Esophagus muscularis mucosa (tissue), 4 donors: ENCODE measurements at places on chromosomes 7 and 10. TPM values are rescaled to one million over a fixed set of nuclear protein-coding genes. Genes with fewer than 3 reads are reported as not detected.

- DNase-seq = peak; percentile 79
- H3K27ac ChIP-seq = no peak overlapping the region
- no peaks in the 10 kb centered on the region for H3K36me3 ChIP-seq
- H3K4me1 ChIP-seq = no peaks in the 10 kb centered on the region
- no peaks in the 10 kb centered on the region for H3K27me3 ChIP-seq
Observed at GRCh38 chr10:49252313-49253034, 46.5 kb upstream of the C10orf71 start.

DNA sequence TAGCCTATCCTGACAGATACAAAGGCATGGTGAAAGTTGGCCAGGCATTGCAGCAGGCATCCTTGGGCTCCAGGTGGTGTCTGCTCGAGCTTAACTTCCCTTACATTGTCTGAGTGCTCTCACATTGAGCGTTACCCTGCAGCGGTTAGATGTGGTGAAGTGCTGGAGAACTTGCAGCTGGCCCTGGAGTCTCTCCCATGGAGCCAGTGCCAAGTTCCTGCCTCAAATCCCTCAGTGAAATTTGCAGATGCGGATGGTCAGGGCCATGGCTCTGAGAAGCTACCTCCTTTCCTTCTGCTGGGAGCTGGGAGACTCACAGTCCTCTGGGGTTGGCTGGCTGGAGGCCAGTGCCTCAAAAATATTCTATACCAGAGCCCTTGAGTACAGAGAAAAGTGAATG is 3.3 kb upstream of the ZNF746 start:
- H3K4me3 ChIP-seq = no peak overlapping the region
- H3K36me3 ChIP-seq = no peaks in the 10 kb centered on the region
- peaks cover 15% of the 10 kb centered on the region for H3K4me1 ChIP-seq
- no peak overlapping the region for H3K27ac ChIP-seq
- H3K27me3 ChIP-seq = peaks cover 8% of the 10 kb centered on the region

GRCh38 chr10:131742500-131742951 is 158.3 kb upstream of the PPP2R2D start:
- DNase-seq = no peak
- no peak overlapping the region for H3K27ac ChIP-seq
- H3K4me1 ChIP-seq = no peaks in the 10 kb centered on the region
- H3K36me3 ChIP-seq = no peaks in the 10 kb centered on the region

DNA sequence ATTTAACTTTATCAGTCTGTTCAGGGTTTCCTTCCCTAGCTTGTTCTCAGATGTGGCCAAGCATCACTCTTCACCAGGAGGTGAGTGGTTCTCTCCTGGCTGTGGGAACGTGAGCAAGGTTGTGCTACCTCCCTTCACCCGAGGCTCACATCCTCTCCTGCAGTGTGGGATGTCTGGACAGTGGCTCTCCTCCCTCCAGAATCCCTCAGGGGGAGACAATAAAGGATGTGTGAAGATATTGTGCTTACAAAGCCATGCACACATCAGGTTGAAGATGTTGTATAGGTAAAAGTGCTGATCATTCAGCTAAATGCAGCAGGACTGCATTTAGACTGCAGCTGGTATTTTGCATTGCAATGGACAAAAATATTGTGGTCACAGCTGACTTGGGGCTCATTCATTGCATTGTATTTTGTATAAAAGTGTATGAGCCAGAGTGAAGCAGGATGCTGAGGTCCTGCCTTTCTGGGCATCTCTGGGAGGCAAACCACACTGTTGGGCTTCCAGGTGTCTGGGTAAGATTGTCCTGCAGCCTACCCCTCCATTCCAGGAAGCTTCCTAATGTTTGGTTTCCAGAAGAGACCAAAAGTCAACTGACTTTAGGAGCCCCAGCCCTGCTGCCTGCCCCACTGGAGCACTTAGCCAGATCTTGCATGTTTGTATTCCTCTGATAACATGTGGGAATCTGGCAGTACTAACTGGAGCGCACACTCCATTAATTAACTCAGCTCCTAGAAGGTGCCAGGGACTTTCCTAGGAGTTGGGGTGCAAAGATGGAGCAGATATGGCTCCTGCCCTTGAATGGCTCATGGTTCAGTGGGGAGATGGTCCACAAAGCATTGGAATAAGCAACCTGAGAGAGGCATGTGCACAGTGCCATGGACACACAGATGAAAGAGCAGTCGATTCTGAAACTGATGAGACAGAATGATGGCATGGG is 292.5 kb upstream of the ZNF32 start:
- H3K36me3 ChIP-seq = no peaks in the 10 kb centered on the region
- no peak overlapping the region for H3K27ac ChIP-seq
- peaks cover 23% of the 10 kb centered on the region for H3K4me1 ChIP-seq
- H3K27me3 ChIP-seq = no peaks in the 10 kb centered on the region
- H3K4me3 ChIP-seq = no peak overlapping the region

- H3K4me1 ChIP-seq = no peaks in the 10 kb centered on the region
- DNase-seq = no peak
- no peaks in the 10 kb centered on the region for H3K27me3 ChIP-seq
- H3K27ac ChIP-seq = no peak overlapping the region
- H3K36me3 ChIP-seq = no peaks in the 10 kb centered on the region
Observed at GRCh38 chr7:28230261-28230660, 49.7 kb upstream of the JAZF1 start.

GRCh38 chr10:127972751-127973357 is 66.0 kb downstream of the PTPRE start:
- no peak overlapping the region for H3K4me3 ChIP-seq
- no peak for DNase-seq
- H3K36me3 ChIP-seq = no peaks in the 10 kb centered on the region
- H3K27me3 ChIP-seq = no peaks in the 10 kb centered on the region
- peaks cover 19% of the 10 kb centered on the region for H3K4me1 ChIP-seq

DNA sequence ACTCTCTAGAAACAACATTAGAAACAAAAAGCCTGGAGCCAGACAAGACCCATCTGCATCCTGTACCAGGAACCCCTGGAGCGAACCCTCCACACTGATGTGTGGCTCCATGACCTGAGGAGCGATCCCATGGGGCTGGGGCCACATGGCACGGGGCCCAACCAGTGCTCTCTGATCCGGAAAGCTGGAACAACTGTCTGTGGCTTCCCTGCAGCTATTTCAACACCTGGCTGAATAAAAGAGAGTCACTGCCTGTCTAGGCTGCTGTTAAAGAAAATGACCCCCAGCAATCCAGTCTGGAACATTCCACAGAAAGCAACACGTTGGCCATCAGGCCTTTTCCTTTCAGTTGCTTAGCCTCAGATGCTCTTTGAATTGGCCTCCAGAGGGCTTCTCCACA is 20.9 kb downstream of the UROS start:
- no peak overlapping the region for H3K4me3 ChIP-seq
- H3K4me1 ChIP-seq = no peaks in the 10 kb centered on the region
- no peak overlapping the region for H3K27ac ChIP-seq
- H3K36me3 ChIP-seq = peaks cover 31% of the 10 kb centered on the region
- DNase-seq = no peak
- H3K27me3 ChIP-seq = no peaks in the 10 kb centered on the region

GRCh38 chr10:28812384-28813372 is 135.4 kb downstream of the BAMBI start:
- no peak for DNase-seq
- H3K4me3 ChIP-seq = no peak overlapping the region

DNA sequence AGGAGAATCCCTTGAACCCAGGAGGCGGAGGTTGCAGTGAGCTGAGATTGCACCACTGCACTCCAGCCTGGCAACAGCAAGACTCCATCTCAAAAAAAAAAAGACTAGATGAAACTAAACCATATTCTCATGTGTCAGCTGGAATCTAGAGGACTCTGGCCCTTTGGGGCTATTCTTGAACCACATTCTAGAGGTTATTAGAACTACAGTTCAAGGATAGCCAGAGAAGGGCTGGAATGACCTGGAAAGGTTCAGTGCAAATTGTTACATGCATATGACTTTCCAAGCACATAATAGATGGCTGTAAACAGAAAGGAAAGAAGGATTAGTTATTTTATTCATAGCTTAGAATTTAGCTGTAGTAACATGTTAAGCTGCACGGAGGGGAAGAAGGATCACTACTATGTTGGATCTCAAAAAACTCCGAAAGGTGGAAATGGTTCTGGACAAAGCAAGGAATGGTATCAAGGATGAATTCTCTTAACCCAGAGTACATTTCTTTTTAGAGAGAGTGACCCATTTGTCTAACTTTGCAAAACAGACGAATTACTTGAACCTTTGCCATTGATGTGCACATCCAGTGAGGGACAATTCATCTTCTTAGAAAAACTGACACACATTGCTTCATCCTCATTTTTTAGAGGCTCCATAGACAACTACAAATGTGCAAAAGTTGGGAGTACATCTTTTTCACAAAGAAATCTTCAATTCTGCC is 124.0 kb upstream of the SAMD8 start:
- H3K36me3 ChIP-seq = peaks cover 3% of the 10 kb centered on the region
- no peak for DNase-seq
- peak overlapping the region; percentile 59 for H3K27ac ChIP-seq
- H3K4me1 ChIP-seq = peaks cover 54% of the 10 kb centered on the region

DNA sequence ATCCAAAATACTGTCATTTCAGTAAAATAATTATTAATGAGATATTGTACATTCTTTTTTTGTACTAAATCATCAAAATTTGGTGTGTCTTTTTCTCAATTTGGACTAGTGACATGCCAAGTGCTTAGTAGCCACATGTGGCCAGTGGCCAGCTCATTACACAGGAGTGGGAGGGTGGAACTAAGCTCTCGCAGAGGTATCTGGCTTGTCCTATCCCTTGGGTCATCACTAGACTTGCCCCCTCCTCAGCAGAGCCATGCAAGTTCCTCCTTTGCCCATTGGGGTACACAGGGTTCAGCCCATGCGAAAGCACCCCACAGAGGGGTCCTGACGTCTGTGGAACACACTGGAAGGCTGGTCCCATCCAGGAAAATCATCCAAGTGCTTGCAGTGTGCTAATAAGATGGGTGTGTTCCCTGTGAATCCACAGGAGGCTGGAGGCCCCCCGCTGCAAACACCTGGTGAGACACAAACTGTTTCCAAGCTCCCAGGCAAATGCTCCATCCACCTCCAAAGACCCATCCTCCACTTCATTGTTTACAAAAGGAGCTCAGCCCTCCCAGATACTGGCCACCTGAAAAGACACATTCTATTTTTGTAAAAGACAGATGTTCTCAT is 1.3 kb downstream of the ARHGAP22 start:
- no peak overlapping the region for H3K4me3 ChIP-seq
- H3K4me1 ChIP-seq = peaks cover 31% of the 10 kb centered on the region
- H3K27ac ChIP-seq = no peak overlapping the region
- no peaks in the 10 kb centered on the region for H3K27me3 ChIP-seq
- no peaks in the 10 kb centered on the region for H3K36me3 ChIP-seq

- peaks cover 23% of the 10 kb centered on the region for H3K4me1 ChIP-seq
- H3K36me3 ChIP-seq = peaks cover 35% of the 10 kb centered on the region
- H3K4me3 ChIP-seq = peak within 1 kb of the TSS; percentile 69
- peak within 1 kb of the TSS; percentile 75 for H3K27ac ChIP-seq
- peak; percentile 97 for DNase-seq
Observed at GRCh38 chr7:73308665-73309214, at the start of gene NSUN5. Gene NSUN5, minus strand, starts transcription at chr7:73308826. Its CDS starts 36 bp downstream, at chr7:73308790.

The EIF5AL1 gene
- 0.17 TPM for total RNA-seq

The SPDYE8 gene
- total RNA-seq = not detected

The RABGEF1 gene
- total RNA-seq = 39.7 TPM

The ATE1 gene
- 28.2 TPM for total RNA-seq
